Osteoblast (primary cell): ENCODE measurements at places on chromosomes 2 and 18. TPM values are rescaled to one million over a fixed set of nuclear protein-coding genes. Genes with fewer than 3 reads are reported as not detected.

DNA sequence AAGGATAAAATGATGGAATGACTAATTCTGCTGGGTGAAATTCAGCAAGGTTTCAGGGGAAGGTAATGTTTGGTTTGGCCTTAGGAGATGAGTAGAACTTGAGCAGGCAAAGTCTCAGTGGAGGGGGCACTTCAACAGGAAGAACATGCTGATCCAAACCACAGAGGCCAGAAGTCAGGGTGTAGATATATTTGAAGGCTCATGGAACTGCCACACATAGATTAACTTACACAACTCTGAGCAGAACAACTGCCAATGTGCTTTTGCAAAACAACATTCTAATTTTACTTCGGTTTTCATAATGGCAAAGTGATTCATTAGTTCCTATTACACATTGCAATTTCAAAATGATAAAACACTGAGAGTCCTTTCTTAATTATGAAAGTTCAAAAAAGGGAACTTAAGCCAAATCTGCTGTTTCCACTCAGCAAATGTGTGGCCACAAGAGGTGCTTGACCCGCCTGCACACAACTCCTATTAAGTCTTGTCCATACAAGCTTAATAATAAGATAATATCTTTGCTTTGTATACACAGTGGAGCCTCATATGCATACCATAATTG is 284.8 kb downstream of the MREG start:
- DNase-seq = peak; percentile 80

RBKS gene
- total RNA-seq = 1.1 and 2.1 TPM in 2 replicates

DNA sequence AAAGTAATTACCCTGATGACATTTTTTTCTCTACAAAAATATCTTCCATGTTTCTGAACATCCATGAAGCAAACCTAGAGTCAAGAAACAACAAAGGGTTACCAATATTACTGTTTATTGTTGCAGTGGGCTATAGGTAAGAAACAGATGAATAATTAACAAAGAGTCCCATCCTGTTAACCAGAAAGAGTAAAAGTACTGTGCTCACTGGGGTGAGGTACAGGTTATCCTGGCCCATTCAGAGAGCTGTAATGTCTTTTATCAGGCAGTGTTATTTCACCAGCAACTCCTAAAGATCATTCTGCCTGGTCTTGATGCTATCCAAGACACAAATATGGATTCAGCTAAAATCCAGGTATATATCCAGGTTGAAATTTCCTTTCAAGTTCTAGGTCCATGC is 754.9 kb downstream of the SATB2 start:
- no peak for DNase-seq

SCYGR8 gene
- not detected in 2 replicates for total RNA-seq

GRCh38 chr2:22596306-22596705 is 788.7 kb upstream of the KLHL29 start:
- peak; percentile 3 for DNase-seq

DNA sequence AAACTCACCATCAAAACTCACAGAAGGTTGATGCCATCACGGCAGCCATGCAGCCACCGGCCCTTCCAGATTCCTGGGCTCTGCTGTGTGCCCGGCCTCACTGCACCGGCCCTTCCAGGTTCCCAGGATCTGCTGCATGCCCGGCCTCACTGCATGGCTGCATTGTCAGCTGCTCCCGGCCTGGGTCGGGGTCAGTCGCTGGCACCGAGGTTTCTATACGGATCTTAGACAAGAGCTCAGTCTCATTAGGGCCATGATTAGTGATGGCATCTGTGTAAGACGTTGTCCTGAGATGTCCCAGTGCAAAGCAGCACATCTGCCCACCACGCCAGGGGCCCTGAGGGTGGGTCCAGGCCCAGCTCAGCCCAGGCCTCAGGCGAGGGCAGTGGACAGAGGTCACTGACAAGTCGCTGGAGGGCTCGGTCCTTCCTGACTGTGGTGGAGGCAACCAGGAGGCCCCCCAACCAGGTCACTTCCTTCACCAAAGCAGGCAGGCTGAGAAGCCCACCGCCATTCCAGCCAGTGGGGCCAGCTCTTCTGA is 29.4 kb downstream of the TMEM18 start:
- DNase-seq = peak; percentile 41

DNA sequence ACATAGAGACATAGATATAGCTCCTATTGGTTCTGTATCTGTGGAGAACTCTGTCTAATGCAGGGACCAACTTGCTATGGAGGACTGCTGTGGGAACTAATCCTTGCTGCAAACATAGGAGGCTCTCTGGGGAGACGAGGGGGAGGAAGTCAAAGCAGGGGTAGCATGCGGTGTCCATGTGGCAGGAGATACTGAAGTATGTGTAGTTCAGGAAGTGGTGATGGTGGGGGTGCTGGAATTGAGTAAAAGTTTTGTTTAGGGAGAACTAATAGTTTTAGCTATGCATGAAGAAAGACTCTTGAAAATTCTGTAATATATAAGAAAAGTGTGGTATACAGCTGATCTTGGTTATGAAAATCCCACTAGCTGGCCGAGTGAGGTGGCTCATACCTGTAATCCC is 62.0 kb downstream of the ANKRD44 start:
- no peak for DNase-seq

DNA sequence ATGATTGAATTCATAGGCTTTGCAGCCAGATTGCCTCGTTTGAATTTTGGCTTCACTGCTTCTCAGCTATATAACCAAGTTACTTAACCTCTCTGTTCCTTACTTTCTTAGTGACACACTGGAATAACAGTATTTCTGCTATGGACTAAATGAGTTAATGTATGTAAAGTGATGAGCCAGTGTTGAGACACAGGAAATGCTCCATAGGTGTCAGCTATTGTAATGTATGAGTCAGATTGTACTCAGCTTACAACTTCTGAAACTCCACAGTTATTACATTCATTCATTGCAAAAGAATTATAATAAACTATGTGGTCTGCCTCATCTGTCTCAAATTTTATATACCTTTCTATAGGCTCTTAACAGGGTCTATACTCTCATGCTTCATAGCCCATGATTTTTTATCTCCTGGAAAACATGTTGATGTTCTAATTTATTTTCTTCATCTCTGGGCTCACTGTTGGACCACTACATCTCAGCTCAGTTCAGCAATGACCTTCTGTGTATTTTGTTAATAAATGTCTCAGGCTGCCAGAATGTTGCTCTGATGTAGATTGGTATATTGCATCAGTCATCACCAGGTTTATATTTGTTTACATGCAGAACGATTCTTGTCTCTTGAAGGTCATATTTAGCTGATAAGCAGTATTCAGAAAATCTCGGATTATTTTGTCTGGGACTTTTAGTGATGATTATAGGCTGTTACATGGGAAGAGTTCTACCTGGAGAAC is 76.2 kb downstream of the MAP3K20 start:
- DNase-seq = no peak

RBFA gene
- total RNA-seq = 28.9 and 29.0 TPM in 2 replicates

DNA sequence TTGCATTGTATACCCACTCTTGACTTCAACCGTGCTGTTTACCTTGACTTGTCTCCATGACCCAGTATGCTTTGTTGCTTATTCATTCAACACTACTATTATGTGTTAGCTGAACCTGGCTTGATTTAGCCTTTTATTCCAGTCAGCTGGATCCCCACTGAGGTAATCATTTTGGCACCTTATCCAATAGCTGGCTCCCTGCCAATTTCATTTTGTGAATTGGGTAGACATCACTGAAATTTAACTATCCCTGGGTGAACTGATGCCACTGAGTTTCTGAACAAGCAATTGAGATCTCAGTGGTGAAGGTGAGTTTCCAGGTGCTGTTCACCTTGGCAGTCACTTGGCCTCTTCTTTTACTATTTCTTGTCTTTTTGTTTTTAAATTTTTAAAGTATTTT is 584.3 kb downstream of the ADCYAP1 start:
- DNase-seq = no peak

DNA sequence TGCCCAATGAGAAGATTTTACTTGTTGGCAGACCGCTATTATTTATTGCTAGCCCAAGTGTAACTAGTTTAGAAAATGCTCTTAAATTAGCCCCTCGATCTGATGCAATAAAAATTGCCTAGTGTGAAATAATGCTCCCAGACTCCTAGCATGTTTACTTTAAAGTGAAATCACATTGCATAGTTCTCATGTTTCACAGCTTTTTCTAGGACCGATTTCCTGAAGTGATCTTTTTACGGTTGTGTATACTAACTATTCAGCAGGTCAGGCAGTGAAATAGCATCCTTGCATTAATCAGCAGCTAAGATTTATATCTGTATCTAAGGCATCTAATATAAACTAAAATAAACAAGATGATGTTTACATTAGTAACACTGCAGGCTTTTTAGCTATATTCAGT is 52.4 kb downstream of the PMS1 start:
- DNase-seq = peak; percentile 72

DNA sequence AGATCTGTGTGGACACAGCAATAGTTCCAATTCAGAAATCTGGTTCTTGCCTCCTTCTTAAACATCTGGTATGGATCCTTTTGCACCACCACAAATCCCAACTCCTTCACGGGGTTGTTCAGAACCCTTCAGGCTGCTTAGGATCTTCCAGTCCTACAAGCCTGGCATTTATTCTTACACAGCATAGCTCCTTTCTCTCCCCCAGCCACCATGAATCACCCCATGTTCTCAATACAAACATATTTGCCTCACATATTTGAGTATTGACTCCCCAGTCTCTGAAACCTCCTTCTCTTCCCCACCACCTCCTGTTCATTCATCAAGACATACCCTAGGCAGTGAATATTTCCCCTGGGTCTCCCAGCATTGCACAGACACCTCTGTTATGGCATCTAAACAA is 155.2 kb downstream of the ALK start:
- DNase-seq = peak; percentile 87

DNA sequence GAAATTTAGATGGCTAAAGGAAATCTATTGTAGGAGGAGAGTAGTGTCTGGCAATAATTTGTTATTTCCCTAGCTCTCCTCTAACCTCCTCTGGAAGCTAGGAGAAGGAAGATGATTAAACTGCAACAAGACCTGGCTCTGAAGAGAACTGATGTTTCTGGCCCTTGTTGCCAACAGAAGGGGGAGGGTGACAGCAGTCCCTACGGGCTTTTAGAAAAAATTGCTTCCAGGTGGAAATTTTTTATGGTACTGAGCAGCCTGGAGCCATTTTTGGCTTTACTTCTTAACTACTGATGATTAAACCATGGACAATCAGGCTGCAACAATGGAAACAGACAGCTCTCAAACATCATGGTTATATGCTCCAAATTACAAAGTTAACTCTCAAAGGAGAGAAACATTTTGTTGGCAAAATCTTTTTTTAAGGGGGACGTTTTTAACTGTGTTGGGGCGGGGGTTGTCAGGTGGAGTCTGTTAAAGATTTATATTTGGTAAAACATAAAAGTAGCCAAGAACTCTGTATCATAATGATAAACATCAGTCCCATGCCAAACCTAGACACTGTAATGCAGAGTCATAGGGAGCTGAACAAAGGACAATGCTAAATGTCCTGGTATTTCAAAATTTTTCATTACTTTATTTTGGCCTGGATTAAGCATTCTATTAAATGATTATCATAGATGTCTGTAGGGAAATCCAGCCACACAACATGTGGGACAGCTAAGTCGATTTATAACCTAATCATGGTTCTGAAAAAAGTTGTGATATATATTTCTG is 70.0 kb downstream of the EXOC6B start:
- no peak for DNase-seq

- peak; percentile 39 for DNase-seq
Measured at GRCh38 chr2:216752855-216753505, 57.6 kb upstream of the IGFBP5 start.

GRCh38 chr2:218993345-218994315 is at the start of gene CRYBA2:
Gene CRYBA2 (minus strand): TSS chr2:218993422. CDS start chr2:218993176, 246 bp downstream.
- peak; percentile 90 for DNase-seq

DNA sequence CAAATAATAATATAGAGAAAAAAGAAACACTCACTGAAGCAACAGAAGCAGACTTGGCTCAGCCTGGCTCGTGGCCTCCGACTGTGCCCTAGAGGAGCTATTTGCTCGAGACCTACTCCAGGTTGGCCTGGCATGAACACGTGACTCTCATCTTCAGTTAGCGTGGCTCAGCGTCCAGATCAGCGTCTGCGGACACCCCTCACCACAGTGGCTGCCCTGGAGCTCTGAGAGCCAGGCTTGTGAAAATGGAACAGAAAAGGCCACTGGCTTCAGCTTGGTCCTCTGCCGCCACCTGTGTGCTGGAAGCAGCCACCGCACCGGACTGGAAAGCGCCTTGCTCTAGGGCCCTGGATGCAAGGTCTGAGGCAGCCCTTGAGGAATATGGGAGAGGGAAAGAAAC is 1184.0 kb upstream of the GYPC start:
- peak; percentile 85 for DNase-seq

- DNase-seq = no peak
Measured at GRCh38 chr2:207061181-207061580, 104.6 kb downstream of the KLF7 start.
